Stimulated activated CD8-positive, alpha-beta memory T cell treated with anti-CD3 and anti-CD28 coated beads, Interleukin-2, amount 100 ng/mL, for 48 hours (primary cell): ENCODE measurements at places on chromosomes 4 and X.
A peak's percentile ranks its signal among the peaks of the same experiment; 100 is the strongest.

GRCh38 chr4:103757631-103758030, 37.8 kb upstream of the TACR3 start:
- DNase-seq = no peak

DNA sequence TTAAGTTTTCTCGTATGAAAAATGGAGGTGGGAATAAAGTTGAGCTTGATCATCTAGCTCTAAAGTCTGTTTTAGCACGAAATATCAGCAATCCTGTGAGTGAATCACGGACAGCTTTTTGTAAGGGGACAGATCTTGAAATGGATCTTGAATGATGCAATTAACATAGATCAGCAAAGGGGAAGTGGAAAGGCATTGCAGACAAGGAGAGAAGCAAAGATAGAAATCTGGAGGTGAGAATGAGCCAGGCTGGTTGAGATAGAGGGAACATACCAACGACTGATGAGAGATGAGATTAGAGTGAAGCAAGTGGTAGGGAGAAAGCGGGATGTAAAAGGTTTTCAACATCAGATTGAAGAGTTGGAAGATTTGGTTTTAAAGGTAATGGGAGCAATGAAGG, 4.6 kb upstream of the DGKK start:
- DNase-seq = no peak

DNA sequence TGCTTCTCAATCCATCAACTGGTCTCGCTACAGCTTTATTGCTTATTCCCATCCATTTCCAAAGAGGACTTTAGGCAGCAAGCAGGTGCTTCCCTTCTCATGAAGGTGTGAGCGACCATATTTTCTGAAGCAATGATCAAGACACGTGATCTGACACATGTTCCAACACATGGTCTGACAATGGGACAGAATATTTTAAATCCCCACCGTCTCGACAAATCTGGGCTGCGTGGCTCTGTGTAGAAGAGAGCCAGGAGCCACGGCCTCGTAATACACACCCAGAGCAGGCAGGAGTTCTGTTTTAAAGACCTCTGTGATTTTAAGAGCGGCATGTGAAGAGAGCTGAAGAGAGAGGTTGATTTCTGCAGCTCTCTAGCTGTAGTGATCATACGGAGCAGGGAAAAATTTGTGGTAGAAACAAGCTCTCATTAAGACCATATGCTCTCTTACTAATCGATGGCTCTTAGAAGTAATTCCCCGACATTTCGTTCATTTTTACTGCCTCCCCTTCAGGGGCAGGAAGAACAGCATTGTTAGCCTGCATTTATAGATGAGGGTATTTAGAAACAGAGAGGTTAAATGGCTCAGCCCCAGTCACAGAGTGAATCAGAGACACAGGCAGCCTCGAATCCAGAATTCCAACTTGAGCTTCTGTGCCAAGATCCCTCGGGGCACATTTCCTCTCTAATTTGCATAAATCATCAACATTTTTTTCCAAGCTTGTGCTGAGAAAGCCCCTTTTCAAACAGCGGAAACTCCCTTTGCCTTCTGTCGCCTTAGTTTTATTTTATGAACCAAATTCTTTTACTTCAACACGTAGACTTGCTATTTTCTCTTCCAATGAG, 91.0 kb upstream of the BCOR start:
- no peak for DNase-seq

DNA sequence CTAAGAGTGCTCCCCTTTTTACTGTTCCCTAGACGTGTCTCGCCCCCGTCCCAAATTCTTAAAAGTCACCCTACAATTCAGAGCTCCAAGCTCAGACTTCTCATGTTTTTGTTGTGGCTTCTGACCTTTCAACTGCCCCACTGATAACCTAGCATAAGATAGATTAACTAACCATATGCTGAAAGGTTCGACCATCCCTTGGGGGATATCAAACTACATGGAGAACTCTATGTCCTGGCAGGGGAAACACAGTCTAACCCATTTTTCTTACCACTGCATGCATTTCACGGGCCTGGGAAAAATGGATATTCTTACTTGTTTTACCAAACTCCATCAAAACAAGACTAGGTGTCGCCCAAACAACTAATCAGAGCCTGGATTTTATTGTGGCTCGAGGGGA, 236.4 kb upstream of the MID1 start:
- no peak for DNase-seq

- DNase-seq = no peak
Observed at GRCh38 chr4:41178372-41179370, 35.7 kb downstream of the APBB2 start.

- peak; percentile 33 for DNase-seq
Observed at GRCh38 chr4:121951521-121952110, at the start of gene TRPC3. TRPC3 (minus strand) TSS chr4:121952060; CDS start chr4:121951680, 380 bp downstream.

- no peak for DNase-seq
Observed at GRCh38 chrX:112083624-112084326, 1.2 kb upstream of the TRPC5 start.

DNA sequence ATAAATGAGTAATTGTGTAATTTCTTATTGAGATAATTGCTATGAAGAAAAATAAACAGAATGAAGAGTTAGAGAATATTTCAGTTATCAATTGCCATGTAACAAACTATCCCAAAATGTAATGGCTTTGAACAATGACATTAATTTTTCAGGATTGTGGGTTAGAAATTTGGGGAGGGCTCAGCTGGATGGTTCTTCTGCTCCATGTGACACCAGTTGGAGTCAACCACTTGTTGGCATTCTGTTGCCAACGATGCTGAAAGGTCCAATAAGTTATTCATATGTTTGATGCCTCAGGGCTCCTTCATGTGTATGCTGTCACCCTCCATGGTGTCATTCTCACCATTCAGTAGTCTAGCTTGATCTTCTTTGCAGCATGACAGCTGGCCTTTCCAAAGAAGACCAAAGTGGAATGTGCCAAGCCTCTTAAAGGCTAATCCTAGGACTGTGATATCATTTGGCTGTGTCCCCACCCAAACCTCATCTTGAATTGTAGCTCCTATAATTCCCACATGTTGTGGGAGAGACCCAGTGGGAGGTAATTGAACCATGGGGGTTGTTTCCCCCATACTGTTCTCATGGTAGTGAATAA, 20.9 kb upstream of the CCDC149 start:
- no peak for DNase-seq

DNA sequence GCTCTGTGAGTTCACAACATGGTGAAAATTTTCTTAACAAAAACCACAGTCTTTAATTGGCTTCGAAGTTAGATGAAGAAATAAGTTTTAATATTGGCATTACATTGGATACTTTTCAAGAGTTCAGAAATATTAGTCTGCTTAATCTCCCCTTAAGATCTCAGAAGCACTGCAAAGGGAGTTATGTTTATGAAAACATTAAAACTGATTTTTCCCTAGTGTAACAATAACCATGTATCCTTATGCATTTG, 1.5 kb downstream of the SETD7 start:
- no peak for DNase-seq

- no peak for DNase-seq
Observed at GRCh38 chr4:6345096-6345830, 75.6 kb downstream of the WFS1 start.

DNA sequence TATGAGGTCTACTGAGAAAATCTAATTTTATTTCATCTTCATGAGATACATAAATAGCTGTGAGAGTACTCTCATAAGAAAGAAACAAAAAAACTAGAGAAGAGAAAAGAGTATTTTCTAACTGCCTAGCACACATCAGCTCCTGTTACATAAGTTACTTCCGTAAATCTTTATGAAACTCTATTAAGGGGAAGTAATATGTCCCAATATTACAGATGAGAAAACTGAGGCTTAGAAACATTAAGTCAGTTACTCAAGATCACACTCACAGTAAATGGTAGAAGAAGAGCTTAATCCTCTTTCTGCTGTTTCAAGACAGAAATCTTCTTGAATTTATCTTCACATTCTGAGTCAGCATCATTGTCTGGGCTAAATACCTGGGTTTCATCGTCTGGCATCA, 164.1 kb downstream of the DTHD1 start:
- DNase-seq = no peak

- DNase-seq = no peak
Observed at GRCh38 chr4:100836929-100837328, 319.1 kb upstream of the EMCN start.

GRCh38 chr4:85522836-85523235, 47.9 kb downstream of the ARHGAP24 start:
- DNase-seq = no peak

DNA sequence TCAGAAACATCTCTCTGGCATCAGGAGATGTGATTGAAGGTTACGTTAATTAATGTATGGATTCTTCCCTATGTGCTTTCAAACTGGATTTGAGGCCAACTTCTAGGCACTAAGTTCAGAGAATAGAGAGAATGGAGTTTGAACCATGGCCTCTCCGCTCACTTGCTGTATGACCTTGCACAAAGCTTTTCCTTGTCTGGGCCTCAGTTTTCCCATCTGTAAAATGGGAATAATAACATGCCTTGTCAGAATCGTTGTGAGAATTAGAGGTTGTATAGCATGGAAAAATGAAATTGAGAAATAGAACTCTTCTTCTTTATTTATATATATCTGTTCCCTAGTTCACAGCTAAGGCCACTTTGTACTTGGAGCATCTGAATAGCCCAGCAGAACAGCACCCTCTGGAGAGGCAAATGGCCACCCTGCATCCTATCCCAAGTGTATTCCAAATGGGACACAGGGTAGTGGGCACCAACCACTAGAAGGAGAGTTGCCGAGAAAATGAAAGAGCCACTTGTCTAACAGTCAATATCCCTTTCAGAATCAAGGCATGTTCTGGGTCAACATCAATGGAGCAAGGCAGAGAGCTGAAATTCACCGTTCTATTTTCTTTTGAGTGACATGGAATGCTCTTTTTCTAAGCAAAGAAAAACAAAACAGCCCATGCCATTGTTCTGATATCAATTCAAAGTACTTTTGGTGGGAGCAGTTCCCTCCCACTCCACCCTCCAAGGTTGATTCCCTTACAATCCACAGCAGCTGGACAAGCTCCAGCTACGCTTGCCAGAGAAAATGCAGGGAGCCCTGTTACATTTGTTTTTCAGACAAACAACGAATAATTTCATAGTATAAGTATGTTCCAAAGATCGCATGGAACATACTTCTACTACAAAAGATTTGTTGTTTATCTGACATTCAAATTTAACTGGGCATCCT, 23.3 kb upstream of the MTM1 start:
- DNase-seq = no peak

DNA sequence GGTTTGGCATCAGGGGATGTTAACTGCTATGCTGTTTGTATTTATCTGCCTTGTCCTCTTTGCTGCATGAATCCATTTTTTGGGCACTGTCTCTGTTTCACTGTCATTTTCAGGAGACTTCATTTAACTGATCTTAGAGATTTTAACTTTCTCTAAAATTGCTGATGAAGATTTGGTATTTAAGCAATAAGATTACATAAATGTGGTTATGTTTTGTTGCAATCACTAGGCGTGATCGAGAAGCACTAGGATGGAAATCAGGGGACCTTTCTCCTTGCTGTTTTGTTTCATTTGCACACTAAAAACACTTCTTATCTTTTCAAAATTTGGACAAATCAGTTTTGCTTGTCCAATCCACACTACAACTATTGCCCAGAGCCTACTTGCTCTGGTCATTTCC, 15.4 kb downstream of the CXCL2 start:
- no peak for DNase-seq

DNA sequence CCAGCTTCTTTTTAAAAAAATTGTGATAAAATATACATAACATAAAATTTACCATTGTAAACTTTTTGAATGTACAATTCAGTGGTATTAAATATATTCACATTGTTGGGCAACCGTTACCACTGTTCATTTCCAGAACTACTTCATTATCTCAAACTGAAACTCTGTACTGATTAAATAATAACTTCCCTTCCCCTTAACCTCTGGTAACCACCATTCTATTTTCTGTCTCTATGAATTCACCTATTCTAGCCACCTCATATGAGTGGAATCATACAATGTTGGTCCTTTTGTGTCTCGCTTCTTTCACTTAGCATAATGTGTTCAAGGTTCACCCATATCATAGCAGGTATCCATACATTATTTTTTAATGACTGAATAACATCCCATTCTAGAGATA, 8.3 kb downstream of the GPR50 start:
- DNase-seq = no peak

- DNase-seq = no peak
Observed at GRCh38 chr4:19684084-19684483, 567.6 kb upstream of the SLIT2 start.

- DNase-seq = no peak
Observed at GRCh38 chrX:148134578-148134977, 153.4 kb downstream of the FMR1NB start.

DNA sequence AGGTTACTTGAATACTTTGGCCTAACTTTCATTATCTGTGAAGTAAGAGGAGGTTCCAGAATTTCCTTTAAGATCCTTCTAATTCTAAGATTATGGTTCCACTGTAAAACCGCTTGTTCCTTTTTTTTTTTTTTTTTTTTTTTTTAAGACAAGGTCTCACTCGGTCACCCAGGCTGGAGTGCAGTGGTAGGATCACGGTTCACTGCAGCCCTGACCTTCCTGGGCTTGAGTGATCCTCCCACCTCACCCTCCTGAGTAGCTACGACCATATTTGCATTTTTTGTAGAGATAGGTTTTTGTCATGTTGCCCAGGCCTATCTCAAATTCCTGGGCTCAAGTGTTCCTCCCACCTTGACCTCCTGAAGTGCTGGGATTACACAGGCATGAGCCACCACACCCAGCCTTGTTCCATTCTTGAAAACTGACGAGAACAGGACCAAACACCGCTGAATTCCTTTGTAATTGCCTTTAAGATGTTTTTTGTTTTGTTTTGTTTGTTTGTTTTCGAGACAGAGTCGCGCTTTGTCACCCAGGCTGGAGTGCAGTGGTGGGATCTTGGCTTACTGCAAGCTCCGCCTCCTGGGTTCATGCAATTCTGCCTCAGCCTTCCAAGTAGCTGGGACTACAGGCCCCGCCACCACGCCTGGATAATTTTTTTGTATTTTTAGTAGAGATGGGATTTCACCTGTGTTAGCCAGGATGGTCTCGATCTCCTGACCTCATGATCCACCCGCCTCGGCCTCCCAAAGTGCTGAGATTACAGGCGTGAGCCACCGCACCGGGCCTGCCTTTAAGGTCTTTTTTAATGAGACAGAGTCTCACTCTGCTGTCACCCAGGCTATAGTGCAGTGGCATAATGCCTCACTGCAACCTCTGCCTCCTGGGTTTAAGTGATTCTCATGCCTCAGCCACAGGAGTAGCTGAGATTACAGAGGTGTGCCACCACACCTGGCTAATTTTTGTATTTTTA, 6.8 kb downstream of the PDS5A start:
- DNase-seq = no peak
